ENCODE measurements at places on chromosomes 2 and 18.

GRCh38 chr2:176577054-176577453 is 307.8 kb downstream of the MTX2 start:
- no peak for DNase-seq

GRCh38 chr2:172561270-172561669 is 5.4 kb downstream of the PDK1 start:
- DNase-seq: no peak

- no peak for DNase-seq
Observed at GRCh38 chr2:39667104-39667885, 1.6 kb downstream of the TMEM178A start.

DNA sequence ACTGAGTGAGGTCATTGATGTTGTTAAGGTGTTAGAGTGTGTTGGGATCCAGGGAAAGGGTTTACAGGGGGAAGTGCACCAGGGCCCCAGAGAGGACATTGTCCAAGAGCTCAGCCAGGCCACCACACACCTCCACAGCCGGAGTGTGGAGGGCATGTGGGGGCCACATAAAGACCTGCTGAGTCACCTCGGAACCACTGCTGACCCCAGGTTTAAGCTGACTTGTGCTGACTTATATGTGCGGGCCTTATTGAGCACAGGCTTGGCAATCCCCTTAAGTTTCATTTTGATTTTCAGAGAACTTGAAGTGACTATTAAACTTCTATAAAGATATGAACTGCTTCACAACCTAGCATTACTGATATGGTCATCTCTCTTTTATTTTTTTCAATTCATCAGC is 166.2 kb upstream of the MAP3K20 start:
- DNase-seq: no peak

- DNase-seq: no peak
Observed at GRCh38 chr2:71589763-71590162, 136.4 kb downstream of the DYSF start.

DNA sequence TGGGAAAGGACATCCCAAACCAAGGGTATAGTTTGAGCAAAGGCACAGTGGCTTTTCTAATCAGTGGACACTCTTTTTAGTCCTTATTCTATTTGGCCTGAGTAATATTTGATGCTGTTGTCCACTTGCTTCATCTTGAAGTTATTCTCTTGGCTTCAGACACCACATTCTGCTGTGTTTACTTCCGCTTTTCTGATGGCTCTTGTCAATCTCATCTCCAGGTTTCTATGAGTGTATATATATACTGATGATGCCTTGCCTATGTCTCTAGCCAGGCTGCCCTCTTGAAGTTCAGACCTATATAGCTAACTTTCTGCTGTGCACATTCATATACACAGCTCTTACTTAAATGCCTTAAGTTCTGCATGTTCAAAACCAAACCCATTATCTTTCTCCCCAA is 83.1 kb downstream of the EFEMP1 start:
- no peak for DNase-seq

Data from activated naive CD4-positive, alpha-beta T cell (primary cell).